Fibroblast of skin of left biceps (primary cell): ENCODE measurements at places on chromosomes 7 and 10.

DNA sequence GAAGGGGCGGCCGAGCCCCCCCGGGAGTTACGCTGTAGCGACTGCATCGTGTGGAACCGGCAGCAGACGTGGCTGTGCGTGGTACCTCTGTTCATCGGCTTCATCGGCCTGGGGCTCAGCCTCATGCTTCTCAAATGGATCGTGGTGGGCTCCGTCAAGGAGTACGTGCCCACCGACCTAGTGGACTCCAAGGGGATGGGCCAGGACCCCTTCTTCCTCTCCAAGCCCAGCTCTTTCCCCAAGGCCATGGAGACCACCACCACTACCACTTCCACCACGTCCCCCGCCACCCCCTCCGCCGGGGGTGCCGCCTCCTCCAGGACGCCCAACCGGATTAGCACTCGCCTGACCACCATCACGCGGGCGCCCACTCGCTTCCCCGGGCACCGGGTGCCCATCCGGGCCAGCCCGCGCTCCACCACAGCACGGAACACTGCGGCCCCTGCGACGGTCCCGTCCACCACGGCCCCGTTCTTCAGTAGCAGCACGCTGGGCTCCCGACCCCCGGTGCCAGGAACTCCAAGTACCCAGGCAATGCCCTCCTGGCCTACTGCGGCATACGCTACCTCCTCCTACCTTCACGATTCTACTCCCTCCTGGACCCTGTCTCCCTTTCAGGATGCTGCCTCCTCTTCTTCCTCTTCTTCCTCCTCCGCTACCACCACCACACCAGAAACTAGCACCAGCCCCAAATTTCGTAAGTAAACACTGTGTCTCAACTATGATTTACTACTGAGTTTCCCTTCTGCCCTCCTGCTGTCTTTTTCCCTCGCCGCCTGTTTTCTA lies 666 bp downstream of the NRG3 start:
- DNase-seq: no peak

DNA sequence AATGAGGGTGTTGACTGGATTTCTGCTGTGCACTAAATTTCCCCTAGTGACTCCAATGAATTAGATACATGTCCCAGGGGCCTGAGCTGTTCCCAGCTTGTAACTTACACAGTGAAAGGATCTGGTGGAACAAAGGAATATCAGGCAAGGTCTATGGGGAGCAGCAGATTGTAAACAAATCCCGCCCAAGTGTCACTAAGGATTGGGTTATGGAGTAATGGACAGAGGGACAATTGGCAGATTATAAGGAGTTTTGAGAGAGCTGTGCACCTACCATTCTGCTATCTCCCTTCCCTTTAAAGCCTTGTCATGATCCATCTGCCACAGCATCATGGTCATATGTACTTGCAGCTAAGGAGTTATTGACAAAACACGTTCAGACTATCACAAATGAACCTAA lies 183.0 kb downstream of the RAB11FIP2 start:
- DNase-seq: no peak

DNA sequence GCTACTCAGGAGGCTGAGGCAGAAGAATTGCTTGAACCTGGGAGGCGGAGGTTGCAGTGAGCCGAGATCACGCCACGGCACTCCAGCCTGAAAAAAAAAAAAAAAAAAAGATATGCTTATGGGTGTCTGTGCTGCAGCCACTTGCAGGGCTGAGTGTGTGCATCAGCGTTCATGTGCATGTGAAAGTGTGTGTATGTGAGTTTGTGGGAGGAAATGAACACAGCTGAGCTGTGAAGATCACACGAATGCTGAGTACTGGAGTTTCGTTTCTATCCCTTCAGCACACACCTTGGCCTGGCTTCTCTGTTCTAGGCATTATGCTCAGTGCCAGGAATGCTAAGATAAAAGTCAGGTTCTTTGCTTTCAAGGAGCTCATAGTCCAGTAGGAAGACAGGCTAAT lies 12.0 kb upstream of the SVOPL start:
- DNase-seq: no peak

- no peak for DNase-seq
Measured at GRCh38 chr10:63770523-63770922, 249.3 kb downstream of the REEP3 start.

GRCh38 chr10:115417585-115418265 lies 324.6 kb downstream of the ATRNL1 start:
- DNase-seq: peak; percentile 15

DNA sequence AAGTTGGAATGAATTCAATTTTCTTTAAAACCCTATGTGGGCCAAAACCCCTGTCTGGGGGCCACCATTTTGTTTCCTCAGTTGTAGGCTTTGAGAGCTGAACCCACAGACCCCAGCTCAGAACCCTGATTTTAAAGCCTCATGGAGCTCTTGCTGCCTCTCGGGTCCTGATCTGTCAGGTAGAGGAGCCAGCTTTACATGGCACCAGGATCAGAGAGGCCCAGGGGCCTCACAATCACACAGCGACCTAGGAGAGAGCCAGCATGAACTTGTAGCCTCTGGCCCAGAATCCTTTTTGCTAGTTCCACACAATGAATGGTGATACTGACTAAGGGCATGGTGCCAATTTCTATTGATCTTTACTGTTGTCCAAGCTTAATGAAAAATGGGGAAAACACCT lies 84.3 kb upstream of the SORCS3 start:
- no peak for DNase-seq

DNA sequence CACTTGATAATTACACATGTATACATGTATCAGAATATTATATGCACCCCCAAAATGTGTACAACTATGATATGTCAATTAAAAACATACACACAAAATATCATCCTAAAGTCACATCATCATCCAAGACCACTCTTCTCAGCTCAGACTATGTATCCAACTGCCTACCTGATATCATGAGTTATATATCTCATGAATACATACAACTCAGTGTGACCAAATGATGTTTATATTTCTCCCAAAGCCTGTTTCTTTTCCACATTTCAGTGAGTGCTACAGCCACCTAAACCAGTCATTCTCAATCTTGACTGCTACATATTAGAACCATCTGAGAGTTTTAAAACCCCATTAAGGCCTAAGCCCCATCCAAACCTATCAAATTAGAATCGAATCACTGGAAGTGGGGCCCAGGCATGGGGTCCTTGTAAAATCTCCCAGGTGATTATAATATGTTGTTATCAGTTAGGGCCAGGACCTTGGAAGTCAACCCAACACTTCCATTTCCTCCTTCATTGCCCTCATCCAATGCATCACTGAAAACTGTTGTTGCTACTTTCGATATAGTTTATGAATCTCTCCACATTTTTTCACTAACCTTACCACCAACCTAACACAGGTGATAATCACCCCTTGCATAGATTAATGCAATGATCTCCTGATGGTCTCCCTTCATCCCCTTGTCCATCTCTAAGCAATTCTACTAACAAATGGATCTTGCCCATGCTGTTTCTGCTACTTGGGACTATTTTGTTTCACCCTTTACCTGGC lies 53.8 kb upstream of the ITGB8 start:
- DNase-seq: no peak

DNA sequence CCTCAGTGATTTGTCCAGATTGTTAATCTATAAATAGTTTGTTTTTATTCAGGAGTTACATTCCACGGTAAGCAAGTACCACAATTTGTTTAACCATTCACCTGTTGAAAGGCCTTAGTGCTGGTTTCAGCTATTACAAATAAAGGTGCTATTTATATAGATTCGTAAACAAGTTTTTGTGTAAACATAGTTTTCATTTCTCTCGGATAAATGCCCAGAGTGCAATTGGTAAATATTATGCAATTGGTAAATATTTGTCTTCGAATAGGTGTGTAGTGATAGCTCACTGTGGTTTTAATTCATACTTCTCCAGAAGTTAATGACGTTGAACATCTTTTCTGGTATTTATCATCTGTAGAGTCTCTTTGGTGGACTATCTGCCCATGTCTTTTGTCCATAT lies 76.4 kb upstream of the RSU1 start:
- DNase-seq: no peak

DNA sequence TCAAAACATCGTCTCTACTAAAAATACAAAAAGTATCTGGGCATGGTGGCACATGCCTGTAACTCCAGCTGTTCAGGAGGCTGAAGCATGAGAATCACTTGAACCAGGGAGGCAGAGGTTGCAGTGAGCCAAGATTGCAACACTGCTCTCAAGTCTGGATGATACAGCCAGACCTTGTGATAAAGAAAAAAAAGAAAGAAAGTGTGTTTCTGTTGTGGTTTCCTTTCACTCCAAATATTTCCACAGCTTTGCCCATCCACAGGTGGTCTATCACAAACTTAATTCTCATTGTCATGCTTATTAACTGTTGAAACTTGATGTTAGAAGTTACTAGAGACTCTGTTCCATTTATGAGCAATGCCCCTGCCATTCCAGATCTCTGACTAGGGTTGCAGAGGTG lies 316.0 kb upstream of the SEMA3C start:
- no peak for DNase-seq

- no peak for DNase-seq
Measured at GRCh38 chr7:55548295-55548731, 24.0 kb downstream of the VOPP1 start.

GRCh38 chr7:12303062-12303461 lies 92.0 kb downstream of the TMEM106B start:
- DNase-seq: no peak

DNA sequence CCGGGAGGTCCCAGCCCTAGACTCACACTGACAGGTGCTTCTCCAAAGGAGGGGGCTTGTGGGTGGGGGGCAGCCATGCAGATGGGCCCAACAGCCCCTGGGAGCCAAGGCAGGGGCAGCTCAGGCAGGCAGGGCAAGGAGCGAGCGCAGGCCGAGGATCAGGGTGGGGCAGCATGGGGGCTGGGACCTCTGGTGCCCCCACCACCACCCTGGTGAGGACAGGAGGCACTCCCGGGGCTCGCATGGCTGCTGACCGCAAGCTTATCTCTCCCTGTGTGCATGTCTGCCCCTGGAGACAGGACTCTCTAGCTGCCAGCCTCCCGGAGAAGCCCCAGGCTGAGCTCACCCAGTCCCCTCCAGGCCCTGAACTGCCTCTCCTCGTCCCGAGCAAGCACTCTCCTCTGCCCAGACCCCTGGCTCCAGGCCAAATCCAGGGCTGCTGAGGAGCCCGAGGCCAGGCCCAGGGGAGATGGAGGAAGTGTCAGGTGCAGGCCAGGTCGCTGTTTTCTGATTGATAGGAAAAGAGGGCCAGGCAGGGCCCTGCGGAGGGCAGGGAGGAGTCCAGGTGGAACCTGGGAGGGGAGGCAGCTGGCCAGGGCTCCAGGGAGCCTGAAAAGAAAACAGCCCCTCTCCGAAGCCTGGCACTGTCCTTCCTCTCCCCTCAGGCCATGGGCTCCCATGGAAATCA lies 39.0 kb downstream of the PDGFA start:
- no peak for DNase-seq

GRCh38 chr7:27187475-27188385 lies 2.7 kb upstream of the HOXA11 start:
- DNase-seq: no peak

GRCh38 chr10:34290412-34291081 lies 524.5 kb downstream of the PARD3 start:
- DNase-seq: no peak

GRCh38 chr7:1386623-1387220 lies 72.5 kb downstream of the MICALL2 start:
- no peak for DNase-seq

GRCh38 chr7:25712500-25712899 lies 439.5 kb upstream of the NFE2L3 start:
- DNase-seq: no peak

DNA sequence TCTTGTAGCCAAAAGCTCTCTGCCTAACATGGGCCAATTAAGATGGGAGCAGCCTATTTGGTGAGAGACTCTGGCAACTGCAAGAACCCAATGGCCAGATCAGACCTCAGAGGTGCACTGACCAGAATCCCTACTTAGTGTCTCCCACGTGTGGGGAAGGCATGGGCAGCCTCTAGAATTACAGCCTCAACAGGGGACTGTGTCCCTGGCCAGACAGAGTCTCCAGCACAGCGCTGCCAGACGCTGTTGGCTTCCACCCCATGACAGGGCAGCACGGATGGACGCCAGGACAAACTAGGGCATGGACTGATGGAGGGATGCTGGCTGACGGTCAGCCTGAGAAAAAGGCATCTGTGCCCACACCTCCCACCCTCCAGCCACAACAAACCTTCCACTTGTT lies 729.3 kb upstream of the AUTS2 start:
- DNase-seq: no peak

- no peak for DNase-seq
Measured at GRCh38 chr7:154767142-154767541, 235.8 kb downstream of the PAXIP1 start.

DNA sequence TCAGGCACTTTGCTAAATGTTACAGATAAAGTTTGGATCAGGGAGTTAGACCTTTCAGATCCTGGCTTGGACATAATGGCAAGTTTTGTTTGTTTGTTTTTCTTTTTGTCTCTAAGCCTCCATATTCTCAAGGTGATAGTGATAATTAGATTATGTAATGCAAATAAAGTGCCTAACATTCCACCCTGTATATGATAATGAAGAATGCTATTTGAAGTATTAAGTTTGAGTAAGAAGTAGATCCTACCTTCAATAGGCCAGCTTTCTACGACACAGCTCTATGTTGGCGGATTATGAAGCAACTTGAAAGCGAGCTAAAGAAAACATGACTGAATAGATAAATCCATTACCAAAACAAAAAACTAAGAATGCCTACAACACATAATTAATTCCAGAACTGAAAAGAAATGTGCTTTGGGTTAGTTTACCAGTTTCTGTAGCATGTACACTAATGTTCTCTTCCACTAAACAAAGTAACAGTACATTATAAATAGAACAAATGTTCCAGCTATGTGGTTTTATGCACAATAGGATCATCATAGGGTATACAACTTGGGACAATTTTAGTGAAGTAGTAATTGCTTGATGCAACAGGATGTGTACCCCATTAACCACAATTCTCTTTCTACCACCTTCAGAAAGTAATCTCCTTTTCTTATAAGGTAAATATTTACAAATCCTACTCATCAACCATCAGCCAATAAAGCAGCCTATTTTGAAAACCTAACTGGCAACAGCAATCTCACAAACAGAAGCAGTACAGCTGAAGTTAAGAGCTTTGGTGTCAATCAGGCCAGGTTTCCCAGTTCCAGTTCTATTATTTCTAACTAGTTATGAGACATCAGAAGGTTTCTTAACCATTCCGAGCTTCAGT lies 1.5 kb downstream of the SEM1 start:
- no peak for DNase-seq

DNA sequence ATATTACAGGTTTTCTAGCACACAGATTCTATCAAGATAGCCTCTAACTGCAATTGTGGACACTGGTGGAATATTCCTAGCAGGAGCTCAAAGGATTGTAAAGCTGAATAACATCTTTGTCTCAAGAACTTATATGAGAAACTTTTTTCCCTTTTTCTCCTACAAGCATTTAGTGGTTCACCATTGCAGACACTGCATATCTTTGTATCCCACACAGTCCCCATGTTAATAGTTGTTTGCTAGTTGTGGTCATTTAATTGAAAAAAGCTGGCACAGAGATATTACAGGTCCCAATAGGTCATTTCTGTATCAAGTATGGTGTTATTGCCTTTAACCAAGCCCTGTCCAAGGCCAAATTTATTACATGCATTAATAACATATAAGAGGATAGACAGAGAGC lies 226.2 kb upstream of the TCF7L2 start:
- no peak for DNase-seq
